ENCODE measurements at places on chromosomes 12 and 14. TPM values are rescaled to one million over a fixed set of nuclear protein-coding genes. Genes with fewer than 3 reads are reported as not detected.

DNA sequence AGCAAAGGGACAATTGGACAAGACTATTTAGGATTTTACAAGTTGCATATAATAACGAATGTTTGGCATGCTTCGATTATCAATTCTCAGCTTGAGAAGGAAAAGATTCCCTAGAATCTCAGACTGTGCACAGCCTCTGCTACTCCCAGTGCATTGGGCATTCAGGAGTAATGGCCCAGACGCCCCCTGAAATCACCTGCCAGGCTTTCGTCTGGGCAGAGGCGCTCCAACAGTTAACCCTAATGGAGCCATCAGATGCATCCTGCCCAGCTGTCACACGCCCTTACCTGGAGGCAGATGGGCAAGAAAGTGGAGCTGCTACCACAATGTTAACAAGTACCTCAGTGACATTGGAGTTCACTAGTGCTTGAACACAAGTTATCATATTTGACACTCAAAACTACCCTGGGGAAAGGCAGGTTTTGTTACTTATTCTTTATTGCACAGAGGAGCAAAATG, 927 bp upstream of the LRP6 start:
- no peak for DNase-seq

- no peak for DNase-seq
Observed at GRCh38 chr12:32031109-32031508, 71.9 kb downstream of the RESF1 start.

NPAS3 gene
- total RNA-seq: not detected

LAG3 gene
- 64.8 TPM for total RNA-seq

MYF6 gene
- not detected for total RNA-seq

- no peak for DNase-seq
Observed at GRCh38 chr12:132205271-132206045, 61.2 kb downstream of the NOC4L start.
